ENCODE measurements at places on chromosomes 6 and 20.

DNA sequence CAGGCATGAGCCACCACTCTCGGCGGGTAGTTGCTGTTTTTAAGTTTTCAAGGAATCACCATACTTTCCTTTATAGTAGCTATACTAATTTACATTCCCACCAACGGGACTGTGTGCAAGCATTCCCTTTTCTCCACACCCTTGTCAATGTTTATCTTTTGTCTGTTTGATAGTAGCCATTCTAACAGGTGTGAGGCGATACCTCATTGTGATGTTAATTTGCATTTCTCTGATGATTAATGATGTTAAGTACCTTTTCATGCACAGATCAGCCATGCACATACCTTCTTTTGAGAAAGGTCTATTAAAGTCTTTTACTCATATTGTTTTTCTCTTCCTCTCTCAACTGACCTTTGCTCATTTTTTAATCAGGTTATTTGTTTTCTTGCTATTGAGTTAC, 43.0 kb upstream of the CCND3 start:
- no peak for DNase-seq

DNA sequence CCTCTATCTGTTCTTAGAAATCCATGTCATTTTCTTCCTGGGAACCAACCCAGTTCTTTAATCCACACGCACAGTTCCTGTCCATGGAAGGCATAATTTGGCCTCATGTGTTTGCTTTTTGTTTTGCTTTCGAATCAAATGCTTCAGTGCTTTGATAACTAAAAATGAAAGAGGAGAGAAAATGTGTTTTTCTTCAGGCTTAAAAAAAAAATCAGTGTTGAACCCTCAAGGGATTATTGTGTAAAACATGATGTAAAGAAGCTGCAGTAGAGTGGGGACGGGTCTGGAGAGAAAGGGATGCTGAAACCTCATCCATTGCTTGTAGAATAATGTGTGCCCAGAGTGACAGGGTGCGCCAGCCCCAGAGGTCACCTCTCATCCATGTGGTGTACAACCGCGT, 197.5 kb upstream of the JARID2 start:
- DNase-seq: no peak

DNA sequence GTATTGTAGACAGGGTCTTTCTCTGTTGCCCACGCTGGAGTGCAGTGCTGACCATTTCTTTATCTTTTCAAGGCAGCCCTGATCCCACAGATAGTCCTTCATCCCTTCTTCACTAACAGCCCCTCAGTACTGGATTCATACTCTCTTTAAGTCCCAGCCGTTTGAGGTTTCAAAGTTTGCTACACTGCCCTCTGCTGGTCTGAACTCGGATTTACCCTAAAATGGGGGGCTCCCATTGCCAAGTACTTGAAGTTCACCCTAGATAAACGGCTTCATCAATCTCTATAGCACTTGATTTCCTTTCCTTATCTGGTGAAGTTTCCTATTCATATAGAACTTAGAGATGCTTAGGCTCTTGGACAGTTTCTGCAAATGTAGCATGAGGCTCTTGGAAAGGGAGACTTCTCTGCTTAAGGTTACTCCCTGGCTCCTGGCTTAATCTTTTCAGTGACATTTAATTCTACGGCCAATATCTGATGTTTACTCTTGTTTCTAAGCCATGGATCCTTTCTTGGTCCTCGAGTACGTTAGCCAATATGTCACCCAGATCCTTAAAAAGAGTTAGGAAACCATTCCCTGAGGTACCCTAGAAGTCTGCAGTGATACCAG, 21.4 kb upstream of the PREP start:
- no peak for DNase-seq

DNA sequence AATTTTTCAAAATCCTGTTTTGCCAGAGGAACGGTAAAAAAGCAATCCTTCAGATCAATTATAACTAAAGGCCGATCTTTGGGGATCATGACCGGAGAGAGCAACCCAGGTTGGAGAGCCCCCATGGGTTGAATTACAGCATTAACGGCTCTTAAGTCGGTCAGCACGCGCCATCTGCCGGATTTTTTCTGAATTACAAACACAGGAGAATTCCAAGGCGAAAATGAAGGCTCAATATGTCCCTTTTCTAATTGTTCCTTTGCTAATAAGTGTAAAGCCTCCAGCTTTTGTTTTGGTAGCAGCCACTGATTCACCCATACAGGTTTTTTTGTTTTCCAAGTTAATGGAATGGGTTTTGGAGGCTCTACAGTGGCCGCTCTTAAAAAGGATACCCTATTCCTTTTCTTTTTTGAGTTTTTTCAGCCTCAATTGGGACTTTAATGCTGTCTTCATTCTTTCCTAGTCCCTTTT, 16.9 kb upstream of the PTCRA start:
- DNase-seq: peak; percentile 52

All from NCI-H1092 (cell line).